Stimulated activated CD8-positive, alpha-beta memory T cell treated with anti-CD3 and anti-CD28 coated beads, Interleukin-15, amount 100 ng/mL, for 24 hours (primary cell): ENCODE measurements at places on chromosomes 11 and 22.

- DNase-seq = no peak
Measured at GRCh38 chr11:72239313-72239848, 4.6 kb downstream of the PHOX2A start.

DNA sequence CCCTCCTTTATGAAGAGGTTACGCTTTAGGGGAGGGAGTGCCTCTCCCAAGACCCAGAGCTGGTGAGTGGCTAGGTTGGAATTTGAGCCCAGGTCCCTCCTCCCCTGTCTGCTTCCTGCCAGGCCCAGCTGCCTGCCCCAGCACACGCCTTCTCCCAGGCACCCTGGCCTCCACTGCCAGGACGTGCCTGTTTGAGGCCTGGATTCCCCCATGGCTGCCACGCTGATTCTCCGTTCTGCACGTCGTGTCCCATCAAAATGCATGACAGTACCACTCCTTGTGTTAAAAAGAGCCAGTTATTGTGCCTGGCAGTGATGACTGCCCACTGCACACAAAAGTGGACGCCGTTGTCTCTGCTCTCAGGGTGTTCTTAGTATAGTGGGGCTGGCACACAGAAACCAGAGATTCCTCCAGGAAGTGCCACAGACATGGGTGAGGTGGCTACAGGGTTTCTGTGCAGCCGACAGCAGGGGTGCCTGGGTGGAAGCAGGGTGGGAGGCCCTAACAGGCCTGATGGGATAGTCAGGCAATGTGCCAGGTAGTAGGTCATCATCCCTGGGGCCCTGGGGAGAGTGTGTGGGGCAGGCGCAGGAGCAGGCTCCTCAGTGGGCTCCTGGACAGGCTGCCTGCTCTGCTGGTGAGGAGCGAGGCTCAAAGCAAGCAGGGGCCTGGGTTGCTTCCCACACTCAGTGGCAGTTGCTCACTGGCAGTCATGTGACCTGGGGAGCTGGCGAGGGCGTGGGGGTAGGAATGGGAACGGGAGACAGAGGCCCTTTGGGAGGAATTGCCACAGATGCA is 24.2 kb downstream of the MED15 start:
- DNase-seq = no peak

DNA sequence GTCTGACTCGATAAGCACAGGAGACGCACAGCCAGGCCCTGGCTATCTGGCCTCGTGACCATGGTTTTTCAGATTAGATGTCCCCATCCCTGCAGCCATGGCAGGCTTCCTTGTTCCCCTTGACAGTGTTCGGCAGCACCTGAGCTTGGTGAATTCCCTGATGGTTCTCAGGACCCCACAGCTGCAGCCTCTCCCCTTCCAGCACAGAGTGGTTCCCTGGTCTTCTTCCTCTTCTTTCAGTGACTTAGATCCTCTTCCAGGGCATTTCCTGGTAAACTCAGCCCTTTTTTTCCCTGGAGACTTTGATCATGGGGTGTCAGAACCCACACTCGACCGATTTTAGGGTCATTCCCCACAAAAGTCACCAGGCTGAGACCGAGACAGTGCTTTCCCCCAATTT is 14.5 kb downstream of the GLB1L3 start:
- DNase-seq = no peak

DNA sequence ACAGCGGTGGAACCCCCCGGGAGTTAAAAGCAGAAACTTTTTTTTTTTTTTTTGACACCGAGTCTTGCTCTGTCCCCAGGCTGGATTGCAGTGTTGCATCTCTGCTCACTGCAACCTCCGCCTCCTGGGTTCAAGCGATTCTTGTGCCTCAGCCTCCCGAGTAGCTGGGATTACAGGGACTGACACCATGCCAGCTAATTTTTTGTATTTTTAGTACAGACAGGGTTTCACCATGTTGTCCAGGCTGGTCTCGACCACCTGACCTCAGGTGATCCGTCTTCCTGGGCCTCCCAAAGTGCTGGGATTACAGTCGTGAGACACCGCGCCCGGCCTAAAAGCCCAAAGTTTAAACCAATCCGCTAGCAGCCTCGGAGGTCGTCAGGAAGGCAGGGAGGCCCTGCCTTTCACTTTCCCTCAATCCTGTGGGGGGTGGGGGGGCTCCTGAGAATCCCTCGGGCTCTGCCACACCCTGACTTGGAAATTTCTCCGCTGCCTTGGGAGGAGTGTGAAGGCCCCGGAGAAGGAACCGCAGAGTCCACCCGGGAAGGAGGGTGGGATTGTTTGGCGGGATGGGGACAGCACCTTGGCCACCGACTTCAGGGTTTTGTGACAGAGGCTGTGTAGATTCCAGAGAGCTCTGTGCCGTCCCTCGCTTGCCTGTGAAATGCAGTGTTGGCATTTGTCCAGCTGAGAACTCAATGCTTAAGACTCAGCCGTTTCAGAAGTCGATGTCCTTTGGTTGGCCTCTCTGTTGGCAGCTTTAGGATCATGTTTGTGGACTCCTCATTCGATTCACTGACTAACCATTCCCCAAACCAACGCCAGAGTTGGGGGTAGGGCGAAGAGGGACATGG is 1.0 kb downstream of the ARHGAP8 start:
- no peak for DNase-seq

DNA sequence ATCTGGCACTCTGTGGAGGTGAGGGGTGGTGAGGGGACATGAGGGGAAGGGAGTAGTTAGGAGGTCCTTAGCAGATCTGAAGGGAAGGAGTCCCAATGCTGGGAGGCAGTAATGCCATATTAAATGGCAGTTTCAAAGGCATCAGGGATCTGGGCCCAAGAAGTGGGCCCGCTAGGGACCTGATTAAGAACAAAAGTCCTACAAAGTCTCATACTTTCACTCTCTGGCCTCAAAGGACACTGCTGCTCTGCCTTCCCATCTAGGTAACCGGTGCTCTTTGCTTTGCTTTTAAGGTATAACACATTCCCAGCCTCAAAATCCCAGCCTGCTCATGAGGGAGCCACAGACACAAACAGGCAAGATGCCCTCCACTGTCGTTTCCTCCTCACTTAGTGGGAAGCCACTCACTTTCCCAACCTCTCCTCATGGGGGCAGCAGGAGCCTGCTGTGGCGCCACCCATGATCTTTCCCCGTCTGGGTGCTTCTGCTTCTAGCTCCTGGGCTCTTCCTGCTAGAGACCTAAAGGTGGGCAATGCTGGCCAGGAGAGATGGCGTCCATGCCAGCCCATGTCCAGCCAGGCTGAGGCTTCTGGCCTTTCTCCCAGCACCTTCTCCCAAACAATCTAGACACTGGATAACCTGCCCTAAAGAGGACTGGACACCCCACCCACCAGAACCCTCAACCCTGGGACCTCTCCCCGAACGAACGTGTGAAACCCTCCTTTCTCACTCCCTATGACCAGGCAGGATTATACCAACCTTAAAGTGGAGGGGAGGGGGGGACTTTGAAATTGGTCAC is 68.3 kb downstream of the PLEKHA7 start:
- DNase-seq = no peak

DNA sequence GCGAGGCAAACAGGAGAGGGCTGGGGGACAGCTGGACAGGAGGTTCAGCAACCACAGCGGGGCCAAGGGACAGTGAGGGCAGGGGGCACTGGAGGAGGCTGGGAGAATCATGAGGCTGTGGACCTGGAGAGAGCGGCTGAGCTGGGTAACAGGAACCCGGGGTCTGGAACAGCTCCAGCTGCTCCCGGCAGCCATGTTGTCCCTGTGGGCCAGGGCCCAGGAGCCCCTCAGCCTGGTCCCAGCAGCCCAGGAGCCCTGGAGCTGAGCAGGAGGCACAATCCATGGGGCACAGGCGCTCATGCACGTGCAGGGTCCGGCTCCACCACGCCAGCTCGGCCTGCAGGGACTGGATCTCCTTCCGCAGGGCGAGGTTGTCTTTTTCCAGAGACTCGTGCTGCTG is 7.4 kb downstream of the BATF2 start:
- DNase-seq = no peak

DNA sequence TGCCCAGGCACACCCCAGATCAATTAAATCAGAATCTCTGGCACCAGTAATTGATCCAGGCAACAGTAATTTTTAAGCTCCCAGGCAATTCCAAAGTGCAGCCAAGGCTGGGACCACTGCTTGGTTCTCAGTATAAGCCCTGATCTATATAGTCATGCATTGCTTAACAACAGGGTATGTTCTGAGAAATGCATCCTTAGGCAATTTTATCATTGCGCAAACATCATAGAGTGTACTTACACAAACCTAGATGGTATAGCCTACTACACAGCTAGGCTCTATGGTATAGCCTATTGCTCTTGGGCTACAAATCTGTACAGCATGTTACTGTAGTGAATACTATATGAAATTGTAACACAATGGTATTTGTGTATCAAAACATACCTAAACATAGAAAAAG is 651 bp upstream of the C11orf42 start:
- no peak for DNase-seq

DNA sequence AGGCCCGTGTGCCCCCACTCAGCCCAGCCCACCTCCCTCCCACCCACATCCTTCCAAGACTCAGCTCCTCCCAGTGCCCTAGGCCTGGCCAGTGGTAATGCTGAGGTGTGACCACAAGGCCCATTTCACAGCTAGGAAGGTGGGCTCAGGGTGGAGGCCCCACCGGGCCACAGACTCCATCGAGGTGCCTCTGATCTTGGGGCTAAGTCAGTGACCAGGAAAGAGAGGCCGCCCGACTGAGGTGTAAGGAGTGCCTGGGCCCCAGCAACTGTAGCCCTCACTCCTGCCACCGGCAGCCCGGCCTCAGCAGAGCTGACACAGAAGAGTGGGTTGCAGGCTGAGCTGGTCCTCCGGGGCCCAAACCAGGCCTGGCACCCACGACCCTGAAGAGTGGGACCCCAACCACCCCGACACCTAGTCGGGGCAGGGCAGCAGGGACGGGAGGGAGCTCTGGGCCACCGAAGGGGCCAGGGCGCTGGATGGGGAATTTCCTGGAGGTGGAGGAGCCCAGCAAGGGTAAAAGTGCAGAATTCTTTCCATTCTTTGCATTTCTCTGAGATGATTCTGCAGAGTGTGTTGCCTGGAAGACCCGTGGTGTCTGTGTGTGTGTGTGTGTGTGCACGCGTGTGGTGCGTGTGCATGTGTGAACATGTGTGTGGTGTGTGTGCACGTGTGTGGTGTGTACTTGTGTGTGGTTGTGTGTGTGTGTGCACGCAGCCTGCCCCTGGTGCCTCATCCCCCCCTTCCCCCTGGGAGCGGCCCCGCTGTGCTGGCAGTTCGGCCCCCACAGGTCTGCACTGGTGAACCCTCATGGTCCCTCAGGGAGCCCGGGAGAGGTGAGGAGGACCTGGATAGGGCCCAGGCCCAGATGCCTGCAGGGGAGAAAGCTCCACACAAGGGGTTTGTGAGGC is 8.3 kb upstream of the PIM3 start:
- DNase-seq = no peak

GRCh38 chr11:68965901-68966853 is 14.6 kb downstream of the MRGPRD start:
- DNase-seq = no peak

GRCh38 chr11:117431436-117431835 is 103.8 kb downstream of the CEP164 start:
- no peak for DNase-seq

DNA sequence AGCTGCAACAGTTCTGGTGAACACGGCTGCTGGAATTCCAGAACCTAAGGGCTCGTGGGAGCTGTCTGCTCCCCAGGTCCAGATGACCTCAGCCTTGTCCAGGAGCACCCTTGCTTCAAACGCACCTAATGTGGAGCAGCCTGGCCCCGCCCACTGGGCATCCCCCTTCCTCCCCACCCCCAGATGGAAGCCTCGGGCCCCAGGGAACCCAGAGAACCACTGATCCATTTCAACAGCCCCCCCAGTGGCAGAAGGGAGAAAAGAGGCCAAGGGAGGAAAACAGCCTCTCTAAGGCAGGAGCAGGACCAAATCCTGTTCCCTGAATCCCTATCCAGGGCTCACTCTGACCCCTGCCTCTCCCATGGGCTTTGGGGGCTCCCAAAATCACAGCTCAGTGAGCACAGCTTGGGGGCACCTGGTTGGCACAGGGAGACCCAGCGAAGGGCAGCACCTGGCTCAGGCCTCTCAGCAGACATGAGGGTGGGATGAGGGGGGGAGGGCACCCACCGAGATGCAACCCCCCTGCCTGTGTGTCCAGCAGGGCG is 1.2 kb downstream of the CYTH4 start:
- no peak for DNase-seq

DNA sequence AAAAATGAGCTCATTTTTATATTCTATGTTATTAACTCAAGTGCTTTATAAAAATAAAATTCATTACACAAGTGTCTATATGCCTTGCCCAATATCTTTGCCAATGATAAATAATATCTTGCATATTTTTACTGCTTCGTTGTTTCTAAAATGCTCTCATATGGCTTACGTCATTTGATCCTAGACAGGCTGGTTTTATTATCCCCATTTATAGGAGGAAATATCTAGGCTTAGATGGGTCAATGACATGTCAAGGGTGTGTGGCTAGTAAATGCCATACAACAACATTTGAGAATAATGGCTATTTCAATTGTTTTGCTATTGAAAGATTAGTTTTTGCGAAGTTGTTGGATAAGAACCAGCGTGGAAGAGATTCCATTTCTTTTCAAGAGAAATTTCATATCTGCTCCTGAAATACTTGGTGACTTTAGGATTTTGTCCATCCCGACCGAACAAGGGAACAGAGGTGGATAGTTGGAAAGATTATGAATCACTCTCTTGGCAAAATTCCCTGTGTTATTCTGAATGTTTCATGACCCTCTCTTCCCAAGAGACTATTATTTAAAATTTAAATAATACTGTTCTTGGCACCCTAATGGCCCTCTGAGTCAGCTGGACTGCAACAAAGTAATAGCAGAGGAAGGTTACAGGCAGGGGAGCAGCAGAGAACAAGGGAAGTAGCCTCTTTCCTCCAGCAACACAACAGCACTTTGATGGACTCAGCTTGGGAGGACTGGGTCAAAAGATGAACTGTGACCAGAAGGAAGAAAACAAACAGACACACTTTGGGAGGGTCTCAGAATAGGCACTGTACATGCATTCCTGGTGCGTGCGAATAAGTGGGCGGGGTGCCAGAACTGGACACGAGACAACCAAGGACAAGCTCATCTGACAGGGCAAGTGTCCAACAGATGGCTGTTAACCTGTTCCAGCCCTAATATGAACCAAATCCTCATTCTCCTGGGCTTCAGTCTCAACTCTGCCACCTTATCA is 94.5 kb downstream of the ME3 start:
- no peak for DNase-seq

- peak; percentile 95 for DNase-seq
Measured at GRCh38 chr11:68257477-68258362, 14.1 kb downstream of the C11orf24 start.

- DNase-seq = no peak
Measured at GRCh38 chr11:27719546-27719925, 19.3 kb upstream of the BDNF start.

- DNase-seq = no peak
Measured at GRCh38 chr11:38814670-38815069, 2216.6 kb upstream of the RAG2 start.

- DNase-seq = no peak
Measured at GRCh38 chr11:128399251-128400121, 187.9 kb downstream of the ETS1 start.

GRCh38 chr22:43541022-43541421 is 129.2 kb downstream of the MPPED1 start:
- no peak for DNase-seq

DNA sequence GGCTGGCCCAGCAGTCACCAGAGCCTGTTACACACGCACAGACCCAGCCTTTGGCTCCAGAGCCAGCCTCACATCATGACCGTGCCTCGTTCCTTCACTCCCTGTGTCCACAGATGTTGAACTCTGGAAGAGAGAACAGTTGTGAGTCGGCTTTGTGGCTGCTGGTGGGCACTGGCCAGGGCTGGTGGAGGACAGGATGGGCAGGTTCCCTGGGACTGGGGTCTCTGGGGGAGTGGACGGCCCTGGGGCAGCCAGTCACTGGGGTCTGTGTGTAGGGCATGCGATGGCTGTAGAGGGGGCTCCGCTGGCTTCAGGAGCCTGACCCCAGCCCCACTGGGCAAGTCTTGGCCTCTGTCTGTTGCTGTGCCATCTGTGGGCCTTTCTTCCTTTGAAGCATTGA is 1070.1 kb downstream of the BRD1 start:
- no peak for DNase-seq
